ENCODE measurements at places on chromosomes 7 and 10.

DNA sequence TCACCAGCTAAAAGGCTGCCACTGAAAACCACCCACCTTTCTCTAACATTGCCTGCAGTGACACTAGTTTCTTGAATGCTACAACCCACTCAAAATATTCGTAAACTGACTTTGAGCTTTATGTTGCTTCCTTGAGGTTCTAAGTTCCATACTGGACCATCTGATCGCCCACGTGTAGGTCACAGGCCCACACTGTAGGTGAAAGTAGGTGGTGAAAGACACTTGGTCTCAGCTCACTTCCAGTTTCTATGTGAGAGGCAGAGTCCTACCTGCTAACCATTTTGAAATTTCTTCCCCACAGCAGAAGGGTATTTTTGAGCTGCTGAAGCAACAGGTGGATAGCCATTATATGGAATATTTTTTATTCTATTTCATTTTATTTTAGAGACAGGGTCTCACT is 97.3 kb downstream of the MYO3A start:
- no peak for DNase-seq

GRCh38 chr7:48298779-48299178 is 127.5 kb downstream of the ABCA13 start:
- DNase-seq, result no peak

- DNase-seq, result no peak
These were observed 543.2 kb upstream of the FOXK1 start for GRCh38 chr7:4138866-4139265.

- peak; percentile 25 for DNase-seq
These were observed 1.1 kb downstream of the GRB10 start for GRCh38 chr7:50781381-50782293.

GRCh38 chr7:90251304-90251635 is 6.3 kb downstream of the CFAP69 start:
- no peak for DNase-seq

- no peak for DNase-seq
These were observed 420.5 kb downstream of the RPS24 start for GRCh38 chr10:78454123-78454645.

- no peak for DNase-seq
These were observed 52.5 kb downstream of the PRKAG2 start for GRCh38 chr7:151824373-151824933.

GRCh38 chr7:7426676-7427075 is 109.0 kb downstream of the COL28A1 start:
- no peak for DNase-seq

- DNase-seq, result no peak
These were observed 83.9 kb downstream of the CHN2 start for GRCh38 chr7:29278337-29279069.

DNA sequence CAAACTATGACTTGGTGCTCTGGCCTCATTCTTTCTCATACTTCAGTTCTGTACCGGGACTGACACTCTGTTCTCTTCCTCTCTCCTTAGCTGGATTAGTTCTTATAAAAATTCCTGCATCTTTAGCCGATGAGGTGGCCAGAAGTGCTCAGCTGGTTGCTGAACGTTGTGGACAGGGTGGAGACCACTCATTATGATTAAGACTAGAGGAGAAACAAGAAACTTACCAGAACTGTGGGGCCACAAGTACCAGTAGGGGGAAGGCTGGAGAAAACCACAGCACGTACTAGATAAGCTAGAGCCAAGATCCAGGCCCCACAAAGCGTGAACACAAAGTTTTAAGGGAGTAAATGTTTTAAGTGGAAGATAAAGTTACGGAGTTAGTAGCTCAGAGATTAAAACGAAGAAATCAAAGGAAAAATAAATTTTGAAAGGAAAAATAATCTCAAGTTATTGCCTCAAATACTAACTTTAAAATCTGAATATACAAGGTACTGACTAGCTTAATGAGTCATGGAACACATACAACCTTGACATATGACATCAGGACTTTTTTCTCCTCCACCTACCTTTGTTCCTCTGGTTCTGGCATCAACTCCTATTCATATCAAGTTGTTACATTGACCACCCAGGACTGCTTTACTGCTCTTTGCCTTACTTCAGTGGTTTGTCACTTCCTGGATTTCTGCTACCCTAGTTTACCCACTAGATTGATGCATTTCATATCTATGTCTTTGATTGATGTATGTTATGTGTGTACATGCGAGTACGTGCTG is 469.0 kb downstream of the TFEC start:
- no peak for DNase-seq

Measured in activated naive CD4-positive, alpha-beta T cell (primary cell).